AG04450 (cell line): ENCODE measurements at places on chromosomes 6 and 20.

DNA sequence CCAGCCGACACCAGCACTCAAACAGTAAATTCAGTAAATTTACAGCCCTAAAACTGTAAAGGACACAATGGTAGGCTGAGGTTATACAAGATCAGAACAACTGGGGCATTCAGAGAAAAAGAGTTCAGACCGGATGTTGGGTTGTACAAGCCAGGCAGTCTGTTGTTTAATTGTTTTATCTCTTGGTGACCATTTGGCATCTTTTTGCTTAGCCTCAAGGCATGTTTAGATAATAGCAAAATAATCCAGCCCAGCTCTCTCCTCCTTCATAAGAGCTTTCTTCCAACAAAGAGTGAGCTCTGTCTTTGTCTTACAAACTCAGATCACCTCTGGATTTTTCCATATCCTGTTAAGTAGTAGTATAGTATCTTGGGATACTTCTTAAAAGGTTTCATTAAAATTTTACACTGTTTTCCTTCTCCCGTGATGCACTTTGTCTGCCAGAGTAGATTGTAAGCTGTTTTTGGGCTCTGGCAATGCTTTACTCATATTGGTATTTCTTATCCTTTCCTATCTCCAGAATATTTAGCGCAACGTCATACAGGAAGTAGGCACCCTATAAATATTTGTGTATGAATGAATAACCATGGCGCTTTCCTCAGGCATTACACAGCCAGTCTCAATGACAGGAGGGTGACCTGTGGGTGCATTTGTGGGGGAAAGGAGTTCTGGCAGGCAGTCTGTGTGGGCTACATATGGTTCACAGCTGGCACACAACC lies 35.6 kb upstream of the TRAM2 start:
- no peak for DNase-seq

DNA sequence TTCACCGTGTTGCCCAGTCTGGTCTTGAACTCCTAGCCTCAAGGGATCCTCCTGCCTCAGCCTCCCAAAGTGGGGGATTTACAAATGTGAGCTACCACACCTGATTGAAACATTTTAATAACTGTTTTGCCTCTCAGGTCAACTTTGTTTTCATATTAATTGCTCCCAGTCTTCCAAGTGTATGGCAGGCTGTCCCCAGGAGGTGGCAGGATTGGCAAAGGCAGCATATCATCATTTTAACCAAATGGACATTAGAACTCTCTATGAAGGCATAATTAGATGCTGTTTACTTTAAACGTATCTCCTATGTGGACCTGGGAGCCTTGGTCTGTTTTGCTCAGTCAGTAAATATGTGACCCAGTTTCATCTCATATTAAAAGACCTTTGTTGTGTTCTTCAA lies 59.2 kb upstream of the CSE1L start:
- no peak for DNase-seq

GRCh38 chr6:28296520-28297060 lies 15.2 kb downstream of the PGBD1 start:
- DNase-seq = no peak

DNA sequence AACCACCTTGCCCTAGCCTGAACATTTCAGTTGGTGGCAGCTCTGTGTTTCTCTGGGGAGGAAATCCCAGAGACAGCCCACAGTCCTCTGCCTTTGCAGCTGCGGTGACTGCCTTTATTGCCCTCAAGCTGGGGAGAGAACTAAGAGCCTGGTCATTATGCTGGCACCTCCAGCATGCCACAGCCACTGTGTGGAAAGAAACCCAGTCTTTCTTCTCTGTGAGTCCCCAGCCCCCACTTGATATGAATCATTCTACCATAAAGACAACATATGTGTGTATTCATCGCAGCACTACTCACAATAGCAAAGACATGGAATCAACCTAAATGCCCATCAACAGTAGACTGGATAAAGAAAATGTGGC lies 82.3 kb upstream of the RNF217 start:
- no peak for DNase-seq

GRCh38 chr20:5663396-5663795 lies 86.8 kb upstream of the SHLD1 start:
- no peak for DNase-seq

- no peak for DNase-seq
These were observed 39.4 kb downstream of the TFAP2A start for GRCh38 chr6:10375391-10375969.

DNA sequence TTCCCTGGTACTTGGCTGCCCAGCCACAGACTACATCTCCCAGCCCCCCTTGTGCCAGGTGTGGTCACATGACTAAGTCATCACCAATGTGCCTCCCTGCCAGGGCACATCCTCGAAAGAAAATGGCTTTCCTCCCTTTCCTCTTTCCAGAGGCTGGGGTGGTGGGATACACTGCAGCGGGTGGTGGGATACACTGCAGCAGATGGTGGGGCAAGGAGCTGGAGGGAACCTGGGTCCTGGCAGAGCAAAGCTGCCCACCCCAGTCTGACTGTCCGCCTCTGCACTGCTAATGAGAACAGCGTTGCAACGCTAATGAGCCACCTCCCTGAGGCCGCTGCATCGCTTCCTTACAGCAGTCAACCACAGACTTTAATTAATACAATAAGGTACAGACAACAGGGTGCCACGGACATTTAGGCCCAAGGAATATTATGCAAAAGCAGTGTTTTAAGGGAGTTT lies 125.3 kb downstream of the PREX1 start:
- DNase-seq = no peak

GRCh38 chr6:157779705-157780604 lies 43.1 kb upstream of the SNX9 start:
- DNase-seq = no peak
